NCI-H226 (cell line): ENCODE measurements at places on chromosomes 7 and 10.

GRCh38 chr7:155785536-155785935 is 26.7 kb downstream of the SHH start:
- DNase-seq, result no peak

DNA sequence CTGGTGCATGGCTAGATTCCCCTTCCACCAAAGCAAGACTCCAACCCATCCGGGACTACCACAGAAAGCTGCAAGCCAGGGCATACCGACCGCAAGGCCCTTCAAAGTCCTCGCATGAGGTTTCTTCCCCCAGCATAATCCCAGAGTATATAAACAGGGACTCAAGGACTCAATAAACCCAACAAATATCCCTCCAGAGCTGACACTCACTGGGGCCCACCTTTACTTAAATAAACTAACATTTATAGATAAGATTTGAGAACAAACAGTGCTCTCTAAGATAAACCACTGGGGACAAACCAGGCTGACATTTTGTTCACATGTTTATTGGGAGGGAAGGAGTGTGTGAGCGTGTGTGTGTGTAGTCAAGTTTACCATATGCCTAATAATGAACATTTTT is 138.2 kb downstream of the ADAM12 start:
- no peak for DNase-seq

DNA sequence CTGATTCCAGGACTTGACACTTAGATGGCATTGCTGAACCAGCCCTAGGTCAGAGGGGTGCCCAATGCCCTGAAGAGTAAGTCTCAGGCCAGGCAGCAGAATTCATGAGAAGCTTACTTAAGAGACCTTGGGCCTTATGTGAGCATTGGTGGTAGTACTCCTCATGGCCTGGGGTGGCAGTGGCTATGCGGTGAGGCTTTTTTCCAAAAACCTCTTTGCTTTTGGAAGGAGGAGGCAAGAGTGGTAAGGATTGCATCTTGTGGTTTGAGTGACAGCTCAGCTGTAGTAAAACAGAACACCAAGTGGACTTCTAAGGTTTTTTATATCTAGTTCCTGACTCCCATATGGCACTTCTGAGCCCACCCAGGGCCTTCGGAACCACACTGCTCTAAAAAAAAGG is 459.0 kb upstream of the STEAP1 start:
- DNase-seq, result no peak

- no peak for DNase-seq
These were observed 119.6 kb upstream of the ADO start for GRCh38 chr10:62684911-62685310.

GRCh38 chr7:74405191-74405898 is 48.4 kb upstream of the GTF2IRD1 start:
- no peak for DNase-seq

DNA sequence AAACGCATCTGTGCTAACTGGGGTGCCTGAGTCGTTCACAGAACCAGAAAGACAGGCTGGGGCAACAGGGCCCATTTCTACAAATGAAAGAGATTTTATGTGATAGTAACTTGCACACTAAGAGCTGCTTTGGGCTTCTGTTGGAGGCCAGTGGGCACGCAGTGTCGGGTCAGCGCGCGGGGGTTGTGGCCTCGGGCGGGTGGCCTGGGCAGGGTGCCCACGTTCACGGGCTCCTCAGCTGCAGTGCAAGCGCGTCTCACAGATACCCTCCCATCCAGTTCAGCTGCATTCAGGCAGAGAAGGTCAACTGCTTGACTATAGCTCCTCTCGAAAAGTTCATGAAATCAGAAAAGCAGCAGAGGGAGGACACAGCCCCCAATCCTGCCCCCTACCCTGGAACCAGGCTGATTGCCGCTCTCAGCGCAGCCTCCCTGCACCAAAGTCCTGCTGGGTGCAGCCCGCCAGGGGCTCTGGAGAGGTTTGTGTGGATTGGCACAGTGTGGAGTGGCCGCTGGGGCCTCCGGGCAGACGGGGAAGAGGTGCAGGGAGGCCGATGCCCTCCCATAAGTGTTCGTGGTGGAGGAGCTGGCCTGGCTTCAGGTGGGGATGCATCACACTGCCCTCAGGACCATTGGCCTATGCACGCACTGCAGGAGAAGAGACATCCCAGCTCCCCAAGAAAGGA is 582.8 kb downstream of the TCERG1L start:
- DNase-seq, result no peak

DNA sequence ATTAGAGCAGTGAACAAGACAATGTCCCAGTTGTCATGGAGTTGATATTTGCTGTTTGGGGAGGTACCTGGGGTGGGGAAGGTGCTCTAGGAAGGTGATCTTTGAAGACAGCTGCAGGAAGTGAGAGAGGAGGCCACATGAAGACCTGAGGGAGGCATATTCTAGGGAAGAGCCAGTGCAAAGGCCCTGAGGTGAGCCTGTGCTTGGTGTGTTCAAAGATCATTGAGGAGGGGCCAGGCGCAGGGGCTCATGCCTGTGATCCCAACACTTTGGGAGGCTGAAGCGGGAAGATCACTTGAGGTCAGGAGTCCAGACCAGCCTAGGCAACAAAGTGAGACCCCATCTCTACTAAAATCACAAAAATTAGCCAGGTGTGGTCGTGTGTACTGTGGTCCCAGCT is 15.1 kb downstream of the SEC61A2 start:
- no peak for DNase-seq

- no peak for DNase-seq
These were observed 298.3 kb upstream of the FZD8 start for GRCh38 chr10:35940141-35941041.

DNA sequence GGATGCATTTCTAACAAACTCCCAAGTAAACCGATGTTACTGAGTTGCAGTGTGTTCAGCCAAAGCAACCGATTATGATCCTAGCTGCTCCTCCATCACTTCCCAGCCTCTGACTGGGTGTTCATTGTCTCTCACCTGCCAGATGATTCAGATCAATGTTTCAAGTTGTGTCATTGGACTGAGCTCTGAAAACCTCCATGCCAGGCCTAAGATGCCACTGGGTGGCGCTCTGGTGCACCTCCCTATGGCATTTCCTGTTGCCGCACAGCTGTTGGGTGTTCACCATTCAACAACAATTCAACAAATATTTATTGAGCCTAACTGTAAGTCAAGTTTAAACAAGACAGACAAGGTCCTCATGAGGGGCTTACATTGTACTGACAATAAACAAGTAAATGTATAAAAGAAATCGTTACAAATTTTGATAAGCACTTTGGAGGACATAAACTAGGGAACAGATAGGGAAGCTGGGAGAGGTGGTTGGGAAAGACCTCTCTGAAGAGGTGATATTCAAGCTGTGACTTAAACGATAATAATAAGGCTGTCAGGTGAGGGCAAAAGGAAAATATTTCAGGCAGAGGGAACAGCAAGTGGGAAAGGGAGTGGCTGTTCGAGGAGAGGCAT is 22.8 kb downstream of the RGR start:
- DNase-seq, result peak; percentile 18

- no peak for DNase-seq
These were observed 78.0 kb upstream of the ADRB1 start for GRCh38 chr10:113965683-113966082.

DNA sequence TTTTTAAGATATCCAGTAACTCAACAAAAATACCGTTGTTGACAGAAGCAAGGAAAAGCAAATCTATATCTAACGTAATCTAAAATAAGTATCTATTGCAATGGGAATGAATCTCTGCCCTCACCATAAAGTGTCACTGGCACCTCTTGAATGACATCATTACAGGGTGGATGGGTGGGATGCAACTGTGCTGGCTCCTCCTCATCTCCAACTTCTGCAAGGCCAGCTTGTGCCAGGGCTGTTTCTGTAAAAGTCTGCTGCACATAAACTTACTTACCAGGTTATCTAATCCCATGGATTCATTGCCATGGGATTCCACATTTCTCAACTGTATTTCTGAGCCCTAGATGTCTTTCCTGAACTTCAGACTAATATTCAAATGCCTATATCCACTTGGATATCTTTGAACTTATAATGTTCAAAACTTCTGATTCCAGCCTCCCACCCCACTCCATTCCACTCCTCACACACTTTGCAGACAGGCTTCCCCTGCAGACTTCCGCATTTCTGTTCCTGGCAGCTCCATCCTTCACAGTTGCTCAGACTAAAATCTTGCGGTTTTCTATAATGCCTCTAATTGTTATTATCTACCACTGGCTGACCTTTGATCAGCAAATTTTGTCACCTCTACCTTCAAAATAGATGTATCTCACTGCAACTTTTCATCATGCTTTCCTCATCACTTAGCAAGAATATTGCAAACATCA is 10.7 kb downstream of the FGL2 start:
- no peak for DNase-seq

DNA sequence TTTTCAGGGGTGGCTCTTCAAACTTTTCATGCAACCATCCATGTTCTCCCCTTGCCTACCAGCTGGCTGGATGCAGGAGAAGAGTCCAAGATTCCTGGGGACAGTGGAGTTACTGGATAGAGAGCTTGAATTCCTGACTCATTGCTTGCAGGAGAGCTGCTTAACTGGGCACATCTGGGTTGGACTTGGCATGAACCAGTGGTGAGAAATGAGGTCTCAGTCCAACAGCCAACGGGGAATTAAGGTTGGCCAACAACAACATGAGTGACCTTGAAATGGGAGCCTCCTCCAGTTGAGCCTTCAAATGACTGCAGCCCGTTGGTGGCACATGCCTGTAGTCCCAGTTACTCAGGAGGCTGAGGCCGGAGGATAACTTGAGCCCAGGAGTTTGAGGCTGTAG is 58.1 kb upstream of the OPN4 start:
- DNase-seq, result no peak

- peak; percentile 27 for DNase-seq
These were observed 96.1 kb upstream of the MKLN1 start for GRCh38 chr7:131231381-131232220.

DNA sequence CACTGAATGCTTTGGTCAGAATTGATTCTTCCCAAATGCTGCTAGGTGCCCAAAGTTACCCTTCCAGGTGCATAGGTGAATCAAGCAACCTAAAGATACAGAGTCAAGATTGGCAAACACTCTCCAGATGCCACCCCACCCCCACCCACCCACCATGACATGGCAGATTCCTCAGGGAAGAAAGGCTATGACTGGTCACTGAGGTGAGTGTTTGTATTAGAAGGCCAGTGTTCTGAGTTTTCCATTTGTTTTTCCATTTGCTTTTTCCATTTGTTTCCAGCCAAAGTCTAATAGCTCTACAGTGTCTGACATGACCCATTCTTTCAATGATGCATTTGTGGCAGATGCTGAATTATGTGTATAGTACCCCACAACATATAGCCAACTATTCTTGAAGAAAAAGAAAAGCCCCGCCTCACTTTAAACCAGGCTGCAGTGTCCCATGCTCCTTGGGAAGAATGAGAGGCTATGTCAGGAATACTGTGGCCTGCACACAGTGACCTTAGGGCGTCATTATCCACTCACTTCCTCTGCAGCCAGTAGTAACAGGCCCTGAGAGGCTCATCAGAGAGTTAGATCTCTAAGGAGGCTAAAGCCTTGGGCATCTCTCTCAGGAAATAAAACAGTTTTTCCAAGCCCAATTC is 16.1 kb upstream of the HIBADH start:
- DNase-seq, result peak; percentile 29

DNA sequence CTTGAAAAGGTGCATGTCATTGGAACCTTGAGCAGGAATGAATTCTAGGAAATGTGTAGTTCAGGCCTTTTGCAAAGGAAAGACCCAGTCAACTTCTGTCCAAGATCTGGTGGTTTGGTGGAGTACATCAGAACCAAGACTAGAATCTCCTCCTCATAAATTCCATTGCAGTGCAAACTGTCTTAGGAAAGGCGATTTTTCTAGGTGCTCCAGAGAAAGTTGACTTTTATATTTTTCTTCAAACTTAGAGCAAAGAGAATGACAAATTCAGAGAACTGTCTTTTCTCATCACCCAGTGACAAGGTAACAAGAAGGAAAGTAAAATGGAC is 50.0 kb downstream of the PRTFDC1 start:
- DNase-seq, result no peak

- DNase-seq, result no peak
These were observed 6.1 kb upstream of the TNS3 start for GRCh38 chr7:47587976-47588375.

GRCh38 chr10:95176101-95176500 is 17.9 kb upstream of the ACSM6 start:
- DNase-seq, result no peak

DNA sequence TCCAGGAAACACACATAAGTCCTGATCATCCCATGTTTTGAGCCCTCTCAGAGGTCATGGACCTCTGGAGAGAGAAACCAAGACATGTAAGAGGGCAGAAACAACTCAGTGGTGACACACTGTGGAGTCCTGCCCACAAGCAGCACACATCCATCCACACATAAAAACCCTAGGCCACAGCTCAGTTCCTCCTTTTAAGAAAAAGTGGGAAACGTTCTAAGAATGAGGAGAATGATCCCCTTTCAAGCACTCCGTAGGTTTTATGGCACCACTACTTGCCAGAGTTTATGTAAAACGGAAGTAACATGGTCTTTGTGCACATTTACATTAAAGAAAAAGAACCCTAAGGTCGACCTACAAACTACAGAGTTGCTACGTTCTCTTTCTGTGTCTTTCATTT is 19.9 kb downstream of the ATAD1 start:
- no peak for DNase-seq

- DNase-seq, result no peak
These were observed 137.6 kb downstream of the TSPAN12 start for GRCh38 chr7:120720317-120720716.

DNA sequence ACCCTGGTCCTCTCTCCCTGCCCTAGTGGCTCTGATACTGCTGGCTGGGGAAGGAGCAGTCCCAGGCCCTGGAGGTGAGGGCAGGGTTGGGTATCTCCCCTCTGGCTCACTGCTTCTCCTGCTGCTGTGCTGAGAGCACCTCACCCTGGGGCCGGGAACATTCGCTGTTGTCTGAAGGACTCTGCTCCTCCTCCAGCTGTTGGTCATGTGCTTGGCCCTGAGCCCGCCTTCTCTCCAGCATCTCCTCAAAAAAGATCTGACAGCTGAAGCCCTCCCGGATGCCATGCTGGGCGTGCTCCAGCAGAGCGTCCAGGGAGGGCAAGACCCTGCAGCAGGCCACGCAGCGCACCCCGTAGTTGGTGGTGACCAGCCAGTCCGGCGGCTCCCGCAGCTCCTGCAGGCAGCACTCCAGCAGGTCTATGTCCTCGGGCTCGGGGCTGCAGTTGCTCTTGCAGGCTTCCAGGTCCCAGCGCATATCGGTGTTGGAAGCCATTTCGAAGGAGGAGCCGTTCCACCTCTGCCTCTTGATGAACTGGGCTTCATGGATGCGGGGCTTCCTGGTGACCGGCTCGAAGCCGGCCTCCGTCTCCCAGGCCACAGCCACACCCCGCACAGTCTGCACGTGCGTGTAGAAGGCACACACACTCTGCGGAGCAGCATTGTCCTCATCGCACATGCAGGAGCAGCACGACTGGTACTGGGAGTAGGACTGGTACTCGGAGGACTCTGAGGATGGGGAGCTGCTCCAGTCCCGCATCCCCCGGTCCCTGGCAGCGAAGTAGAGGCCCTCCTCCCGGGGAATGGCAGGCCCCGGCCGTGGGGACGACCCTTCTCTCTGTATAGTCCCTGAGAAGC is 2.1 kb downstream of the FAM170B start:
- no peak for DNase-seq
